ENCODE measurements at places on chromosomes 3 and 15. TPM values are rescaled to one million over a fixed set of nuclear protein-coding genes. Genes with fewer than 3 reads are reported as not detected.

DNA sequence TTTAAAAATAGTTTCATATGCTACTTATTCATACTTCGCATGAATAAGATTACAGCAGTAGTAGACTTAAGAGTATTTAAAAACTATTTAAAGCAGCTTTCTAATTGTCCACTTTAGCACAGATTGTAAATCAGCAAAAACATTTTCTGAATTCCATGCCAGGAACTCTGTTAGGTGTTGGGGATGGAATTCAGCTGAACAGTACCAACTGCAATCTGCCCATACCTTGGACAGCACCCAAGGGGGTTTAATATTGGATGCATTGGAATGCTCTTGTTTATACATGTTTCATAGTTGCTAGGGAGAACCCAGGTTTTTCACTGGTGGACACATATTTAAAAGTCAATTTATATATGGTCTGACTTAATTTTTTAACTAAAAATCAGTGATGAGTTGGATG lies 74.8 kb downstream of the PPM1L start:
- H3K4me1 ChIP-seq: no peaks in the 10 kb centered on the region
- no peak overlapping the region for H3K27ac ChIP-seq
- no peak overlapping the region for H3K4me3 ChIP-seq
- no peak for DNase-seq
- no peaks in the 10 kb centered on the region for H3K36me3 ChIP-seq

DNA sequence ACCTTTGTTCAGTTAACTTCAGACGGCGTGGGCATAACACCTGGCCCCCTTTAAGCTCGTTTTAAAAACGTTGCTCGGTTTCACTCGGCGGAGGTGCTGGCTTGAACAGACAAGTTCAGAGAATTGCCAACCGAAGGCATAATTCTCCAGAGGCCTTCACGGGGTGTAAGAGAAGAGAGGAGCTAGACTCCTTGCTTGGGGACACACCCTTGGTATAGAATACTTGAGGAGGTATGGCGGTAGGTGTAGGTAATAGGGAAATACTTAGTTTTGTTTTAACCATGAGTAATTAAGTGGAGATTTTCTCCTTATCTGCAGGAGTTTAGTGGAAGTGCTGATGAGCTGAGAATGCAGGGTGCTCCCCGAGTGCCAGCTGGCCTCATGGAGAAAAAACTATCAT lies 921 bp downstream of the FBXL2 start:
- peak overlapping the region; percentile 73 for H3K4me3 ChIP-seq
- H3K27me3 ChIP-seq: 0 out of 2 replicates have a peak, but pooled peaks cover 7% of the 10 kb centered on the region
- H3K27ac ChIP-seq: no peak overlapping the region
- DNase-seq: peak; percentile 15

- no peak overlapping the region for H3K27ac ChIP-seq
- H3K4me1 ChIP-seq: peaks cover 15% of the 10 kb centered on the region
- H3K36me3 ChIP-seq: no peaks in the 10 kb centered on the region
- DNase-seq: no peak
Observed at GRCh38 chr3:153897842-153898241, 223.3 kb upstream of the ARHGEF26 start.

- H3K36me3 ChIP-seq: peaks cover 92% of the 10 kb centered on the region
- peak; percentile 50 for DNase-seq
Observed at GRCh38 chr3:134359121-134360010, 14.9 kb downstream of the AMOTL2 start.

DNA sequence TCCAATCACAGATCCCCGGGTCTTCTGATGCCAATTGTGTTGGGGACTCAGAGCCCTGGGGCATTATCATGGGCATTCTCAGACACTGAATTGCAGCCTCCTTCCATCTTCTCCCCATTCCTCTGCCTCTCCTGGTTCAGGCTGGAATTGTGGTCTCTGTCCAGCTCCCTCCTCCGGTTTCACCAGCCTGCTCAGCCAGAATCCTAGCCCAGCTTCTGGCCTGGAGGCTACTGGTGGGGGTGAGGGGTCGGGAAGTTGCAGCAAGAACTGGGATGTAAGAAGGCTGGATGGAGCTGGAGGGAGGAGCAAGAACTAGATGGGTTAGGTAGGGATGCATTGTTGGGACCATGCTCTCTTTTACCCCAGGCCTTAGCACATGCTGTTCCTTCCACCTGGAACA lies 53.5 kb downstream of the TLE3 start:
- no peak overlapping the region for H3K4me3 ChIP-seq
- H3K36me3 ChIP-seq: peaks cover 7% of the 10 kb centered on the region
- no peak for DNase-seq
- H3K27me3 ChIP-seq: no peaks in the 10 kb centered on the region
- no peak overlapping the region for H3K27ac ChIP-seq

DNA sequence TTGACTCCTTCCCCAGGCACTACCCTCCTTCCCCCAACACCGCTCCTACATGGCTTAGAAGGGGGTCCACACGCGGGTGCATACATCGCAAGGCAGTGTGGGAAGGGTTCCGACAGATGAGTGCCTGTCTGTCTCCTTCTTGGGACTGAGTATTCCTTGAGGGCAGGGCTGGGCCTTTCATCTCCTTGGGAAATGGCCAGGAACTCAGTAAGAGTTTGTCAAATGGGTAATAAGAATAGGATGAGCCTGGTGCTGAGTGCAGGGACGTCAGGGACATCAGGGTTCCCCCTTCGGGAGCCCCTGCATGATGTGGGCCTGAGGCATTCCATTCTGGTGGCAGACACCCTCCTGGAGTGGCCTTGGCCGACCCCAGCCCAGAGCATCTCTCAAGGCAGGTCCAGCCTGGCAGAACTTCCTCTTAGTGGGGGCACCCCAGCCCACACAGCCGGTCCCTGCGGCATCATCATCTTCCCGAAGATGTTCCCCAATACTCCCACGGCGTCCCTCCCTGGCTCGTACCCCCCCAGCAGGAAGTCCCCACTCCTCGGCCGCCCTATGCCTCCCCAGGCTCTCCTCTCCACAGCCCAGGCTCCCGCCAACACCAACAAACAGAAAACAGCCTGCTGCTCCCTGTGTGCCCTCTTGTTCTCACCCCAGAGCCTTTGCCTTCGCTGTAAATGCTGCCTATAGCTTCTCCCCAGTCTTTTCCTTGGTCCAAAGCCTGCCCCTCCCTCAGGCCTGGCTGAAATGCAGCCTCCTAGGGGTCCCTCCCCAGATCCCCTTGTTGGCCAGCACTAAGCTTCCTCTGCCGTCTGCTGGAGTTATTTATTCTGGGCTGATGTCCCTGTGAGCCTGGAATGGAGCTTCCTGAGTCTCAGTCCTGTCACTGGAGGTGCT lies 67.5 kb upstream of the LCTL start:
- H3K4me3 ChIP-seq: no peak overlapping the region
- H3K27ac ChIP-seq: no peak overlapping the region
- no peaks in the 10 kb centered on the region for H3K4me1 ChIP-seq
- no peaks in the 10 kb centered on the region for H3K27me3 ChIP-seq

DNA sequence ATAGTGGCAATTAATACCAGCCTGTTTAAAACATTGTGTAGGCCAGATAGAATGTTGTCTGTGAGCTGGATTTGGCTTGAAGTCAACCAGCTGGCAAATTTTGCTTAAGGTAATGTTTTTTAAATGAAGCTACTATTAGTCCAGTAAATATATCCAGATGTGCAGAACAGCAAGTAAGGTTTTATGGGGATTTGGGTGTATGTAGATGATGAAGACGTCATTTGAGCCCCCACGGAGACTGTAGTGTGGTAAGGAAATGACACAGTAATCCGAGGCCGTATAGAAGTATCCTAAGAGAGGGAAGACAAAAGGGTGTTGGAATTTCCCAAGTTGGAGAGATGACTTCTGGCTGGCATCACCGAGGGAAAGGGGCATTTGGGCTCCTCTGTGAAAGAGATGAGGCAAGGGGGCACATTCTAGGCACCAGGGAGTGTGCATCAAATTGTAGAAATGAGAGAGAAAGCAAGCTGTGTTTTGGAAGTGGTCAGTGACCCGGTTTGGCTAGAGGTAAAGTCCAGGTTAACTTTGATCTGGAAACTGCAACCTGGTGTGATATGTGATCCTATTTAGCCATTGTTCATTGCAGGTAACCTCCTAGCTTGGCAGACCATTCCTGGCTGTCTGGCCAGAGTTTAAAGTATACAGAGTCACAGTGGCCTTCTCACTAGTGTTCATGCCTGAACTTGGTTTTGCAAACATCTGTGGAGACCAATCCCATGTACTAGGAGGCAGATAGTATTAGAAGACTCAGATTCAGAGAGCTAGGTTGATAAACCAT lies 104.2 kb downstream of the ITPR1 start:
- H3K27ac ChIP-seq: no peak overlapping the region
- H3K36me3 ChIP-seq: no peaks in the 10 kb centered on the region
- H3K4me3 ChIP-seq: no peak overlapping the region

The P2RY12 gene
- total RNA-seq: not detected

The CHL1 gene
- not detected for total RNA-seq

Data from GM23248 (cell line).